CD4-positive, alpha-beta T cell treated with Interleukin-6 at 100 ng/mL for 8 hours (primary cell): ENCODE measurements at places on chromosomes 13 and 19.
A peak's percentile ranks its signal among the peaks of the same experiment; 100 is the strongest.

GRCh38 chr13:30415430-30416030 is 6.8 kb upstream of the UBE2L5 start:
- DNase-seq, result no peak

- DNase-seq, result no peak
These were observed 18.1 kb upstream of the MIER2 start for GRCh38 chr19:362683-363082.

- no peak for DNase-seq
These were observed 1558.5 kb downstream of the UQCRFS1 start for GRCh38 chr19:27654266-27654990.

DNA sequence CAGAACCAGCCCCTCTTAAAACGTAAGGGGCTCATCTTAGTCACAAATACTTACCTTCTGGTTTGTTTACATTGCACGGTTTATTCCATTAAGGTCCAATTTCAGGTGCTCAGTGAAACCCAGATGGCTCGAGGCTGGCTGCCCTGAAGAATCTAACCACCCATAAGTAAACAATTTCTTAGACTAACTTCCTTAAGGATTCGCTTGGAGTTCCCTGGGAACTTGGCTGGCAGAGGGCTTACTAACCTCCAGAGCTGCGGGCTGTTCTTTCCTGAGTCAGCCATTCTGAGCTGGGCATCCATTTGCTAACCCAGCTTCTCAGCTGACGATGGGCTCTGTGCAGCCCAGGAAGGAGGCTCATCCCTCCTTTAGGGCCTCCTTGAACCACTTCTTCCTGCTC is 262.1 kb downstream of the FGF9 start:
- DNase-seq, result no peak

GRCh38 chr19:7799640-7800355 is 30.2 kb upstream of the EVI5L start:
- peak; percentile 59 for DNase-seq
